GM23338 (cell line): ENCODE measurements at places on chromosomes 13 and 19. TPM values are rescaled to one million over a fixed set of nuclear protein-coding genes. Genes with fewer than 3 reads are reported as not detected.
A peak's percentile ranks its signal among the peaks of the same experiment; 100 is the strongest.

The ZNF132 gene
- 1.1 and 2.2 TPM in 2 replicates for polyA plus RNA-seq

The ZNF865 gene
- 2.2 and 2.4 TPM in 2 replicates for polyA plus RNA-seq

DNA sequence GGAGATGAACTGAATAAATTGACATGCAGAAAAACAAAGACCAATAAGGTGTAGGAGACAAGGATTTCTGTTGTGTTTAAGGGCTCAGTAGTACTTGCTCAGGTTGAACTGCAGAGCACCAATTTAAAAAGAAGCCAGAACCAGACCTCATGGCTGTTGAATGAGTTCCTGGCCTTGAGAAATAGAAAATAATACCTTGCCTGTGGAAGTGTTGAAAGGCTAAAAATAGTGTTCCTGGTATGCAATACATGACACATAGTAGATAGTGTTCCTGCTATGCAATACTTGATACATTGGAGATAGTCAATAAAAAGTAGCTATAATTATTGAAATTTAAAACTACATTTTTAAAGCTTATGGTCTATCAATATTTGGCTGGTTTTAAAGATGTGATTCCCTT lies 595.8 kb downstream of the PCDH9 start:
- H3K4me1 ChIP-seq: no peaks in the 10 kb centered on the region
- no peaks in the 10 kb centered on the region for H3K36me3 ChIP-seq
- DNase-seq: no peak
- H3K27me3 ChIP-seq: no peaks in the 10 kb centered on the region

GRCh38 chr19:56222901-56223300 lies 20.8 kb downstream of the ZSCAN5C start:
- no peaks in the 10 kb centered on the region for H3K4me1 ChIP-seq
- H3K27me3 ChIP-seq: peaks cover 3% of the 10 kb centered on the region
- H3K27ac ChIP-seq: no peak overlapping the region
- no peak overlapping the region for H3K4me3 ChIP-seq

The CTXN1 gene
- 22.3 and 22.5 TPM in 2 replicates for polyA plus RNA-seq

The ZNF547 gene
- polyA plus RNA-seq: 0.71 and 1.1 TPM in 2 replicates

GRCh38 chr13:27125357-27126282 lies 46.0 kb downstream of the USP12 start:
- H3K36me3 ChIP-seq: peaks cover 23% of the 10 kb centered on the region
- no peak for DNase-seq
- H3K4me1 ChIP-seq: peaks cover 58% of the 10 kb centered on the region
- no peak overlapping the region for H3K4me3 ChIP-seq

- H3K27me3 ChIP-seq: peaks cover 57% of the 10 kb centered on the region
- H3K4me1 ChIP-seq: peaks cover 27% of the 10 kb centered on the region; the same call in 1 of the 2 replicates
- no peak for DNase-seq
- H3K36me3 ChIP-seq: no peaks in the 10 kb centered on the region
Observed at GRCh38 chr19:17953869-17954268, 13.0 kb upstream of the KCNN1 start.

DNA sequence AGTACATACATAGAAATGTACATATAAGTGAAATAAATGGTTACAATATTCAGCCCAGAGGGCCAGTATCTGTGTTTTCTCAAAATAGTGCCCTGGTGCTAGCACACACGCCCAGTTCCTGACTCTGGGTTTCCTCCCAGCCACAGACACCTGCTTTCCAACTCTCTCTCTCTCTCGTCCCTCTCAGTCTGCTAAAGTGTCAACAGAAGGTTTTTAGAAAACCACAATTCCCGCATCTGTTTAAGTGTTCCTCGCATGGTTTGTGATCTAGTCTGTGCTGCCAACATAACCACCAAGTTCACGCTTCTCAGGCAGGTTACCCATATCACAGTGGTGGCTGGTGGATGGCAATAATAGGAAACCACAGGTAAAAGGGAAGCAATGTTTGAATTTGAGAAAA lies 17.8 kb upstream of the UPF3A start:
- no peaks in the 10 kb centered on the region for H3K27me3 ChIP-seq
- no peak overlapping the region for H3K4me3 ChIP-seq
- no peak overlapping the region; the same call in 1 of the 2 replicates for H3K27ac ChIP-seq
- peaks cover 81% of the 10 kb centered on the region for H3K36me3 ChIP-seq

GRCh38 chr13:43274881-43275280 lies 251.5 kb downstream of the DNAJC15 start:
- H3K4me1 ChIP-seq: no peaks in the 10 kb centered on the region
- no peaks in the 10 kb centered on the region for H3K36me3 ChIP-seq
- no peaks in the 10 kb centered on the region for H3K27me3 ChIP-seq
- no peak overlapping the region for H3K27ac ChIP-seq
- H3K4me3 ChIP-seq: no peak overlapping the region

GRCh38 chr13:20424559-20424852 lies 101.2 kb downstream of the CRYL1 start:
- H3K4me1 ChIP-seq: peaks cover 8% of the 10 kb centered on the region
- no peak overlapping the region for H3K27ac ChIP-seq
- no peak for DNase-seq
- no peaks in the 10 kb centered on the region for H3K27me3 ChIP-seq
- H3K4me3 ChIP-seq: no peak overlapping the region
- H3K36me3 ChIP-seq: no peaks in the 10 kb centered on the region

The NLRP4 gene
- polyA plus RNA-seq: not detected in 2 replicates

- peak; percentile 51 for DNase-seq
- H3K36me3 ChIP-seq: no peaks in the 10 kb centered on the region
- H3K27ac ChIP-seq: 0 out of 2 replicates have a peak overlapping the region, but pooled peaks have one; percentile 55
Observed at GRCh38 chr13:29594303-29594709, 1.2 kb downstream of the SLC7A1 start.

GRCh38 chr19:34313188-34313587 lies 51.8 kb upstream of the GPI start:
- H3K27ac ChIP-seq: no peak overlapping the region
- no peaks in the 10 kb centered on the region for H3K36me3 ChIP-seq
- DNase-seq: no peak

The KLK4 gene
- 1.8 and 2.2 TPM in 2 replicates for polyA plus RNA-seq

DNA sequence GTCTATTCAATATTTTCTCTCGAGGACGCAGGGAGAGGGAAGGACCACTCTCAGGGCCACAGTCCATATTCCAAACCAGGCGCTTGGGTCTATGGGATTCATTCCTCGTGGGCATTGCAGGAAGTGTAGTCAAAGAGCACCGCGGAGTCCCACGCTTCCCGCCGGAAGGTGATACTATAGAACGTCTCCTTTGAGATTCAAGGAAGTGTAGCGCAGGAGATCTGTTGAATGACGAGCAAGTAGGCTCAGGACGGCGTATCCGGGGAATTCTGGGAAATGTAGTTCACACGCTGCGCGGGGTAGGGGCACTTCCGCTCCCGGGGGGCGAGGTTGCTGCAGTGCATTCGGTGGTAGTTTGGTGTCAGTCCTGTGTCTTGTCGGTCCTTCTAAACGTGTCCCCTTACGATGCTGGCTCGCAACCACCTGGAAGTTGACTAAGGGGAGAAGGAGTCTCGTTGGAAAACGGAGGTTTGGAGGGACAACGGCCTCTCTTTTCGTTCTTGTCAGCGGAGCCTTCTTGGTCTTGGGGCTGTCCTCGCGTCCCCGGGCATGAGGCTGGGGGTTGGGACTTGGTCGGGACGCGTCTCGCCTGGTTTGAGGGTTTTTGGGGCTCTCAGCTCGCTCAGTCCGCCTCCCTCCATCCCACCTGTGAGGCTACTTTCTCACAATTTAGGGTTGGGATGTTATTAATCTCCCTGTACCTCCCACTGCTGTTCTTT lies at the start of gene ZNF284:
ZNF284 (plus strand) TSS at position 336 of the 719 bp plus-strand sequence. CDS start 4,231 bp downstream, outside the sequence.
- H3K4me1 ChIP-seq: peaks cover 7% of the 10 kb centered on the region
- H3K36me3 ChIP-seq: peaks cover 6% of the 10 kb centered on the region; the same call in 1 of the 2 replicates
- peaks cover 9% of the 10 kb centered on the region for H3K27me3 ChIP-seq

The PRSS57 gene
- polyA plus RNA-seq: 0.21 and 0.34 TPM in 2 replicates

DNA sequence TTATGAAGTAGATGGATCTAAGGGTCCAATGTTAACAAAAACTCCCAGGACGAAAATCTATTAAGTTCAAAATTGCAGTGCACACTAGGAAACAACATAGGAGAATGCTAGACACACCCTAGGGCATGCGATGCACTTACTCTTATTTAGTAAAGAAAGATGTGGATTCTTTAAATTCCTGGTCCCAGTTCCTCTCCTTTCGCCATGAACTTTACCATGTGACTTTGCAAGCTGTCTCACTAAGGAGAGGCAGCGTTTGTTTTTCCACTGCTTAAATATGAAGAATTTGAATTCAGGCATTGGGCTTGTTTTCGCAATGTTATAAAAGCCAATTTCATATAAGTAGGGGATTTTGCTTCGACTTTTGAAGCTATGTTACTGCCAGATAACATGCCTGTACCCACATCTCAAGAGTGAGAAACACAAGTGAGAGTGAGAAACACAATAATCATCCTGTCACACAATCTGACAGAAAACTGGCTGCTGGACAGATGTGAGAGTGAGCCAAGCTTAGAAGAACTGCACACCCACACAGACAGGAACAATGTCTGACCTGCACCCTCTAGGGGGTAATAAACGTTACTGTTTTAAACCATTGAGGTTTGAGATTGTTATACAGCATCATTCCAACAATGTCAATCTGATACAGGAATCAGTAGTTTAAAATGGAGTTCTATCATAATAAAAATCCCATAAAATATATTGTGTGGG lies 1308.4 kb downstream of the SLITRK5 start:
- no peak overlapping the region for H3K4me3 ChIP-seq
- no peaks in the 10 kb centered on the region for H3K4me1 ChIP-seq
- no peaks in the 10 kb centered on the region for H3K36me3 ChIP-seq
- no peak overlapping the region for H3K27ac ChIP-seq
- peak; percentile 24 for DNase-seq

DNA sequence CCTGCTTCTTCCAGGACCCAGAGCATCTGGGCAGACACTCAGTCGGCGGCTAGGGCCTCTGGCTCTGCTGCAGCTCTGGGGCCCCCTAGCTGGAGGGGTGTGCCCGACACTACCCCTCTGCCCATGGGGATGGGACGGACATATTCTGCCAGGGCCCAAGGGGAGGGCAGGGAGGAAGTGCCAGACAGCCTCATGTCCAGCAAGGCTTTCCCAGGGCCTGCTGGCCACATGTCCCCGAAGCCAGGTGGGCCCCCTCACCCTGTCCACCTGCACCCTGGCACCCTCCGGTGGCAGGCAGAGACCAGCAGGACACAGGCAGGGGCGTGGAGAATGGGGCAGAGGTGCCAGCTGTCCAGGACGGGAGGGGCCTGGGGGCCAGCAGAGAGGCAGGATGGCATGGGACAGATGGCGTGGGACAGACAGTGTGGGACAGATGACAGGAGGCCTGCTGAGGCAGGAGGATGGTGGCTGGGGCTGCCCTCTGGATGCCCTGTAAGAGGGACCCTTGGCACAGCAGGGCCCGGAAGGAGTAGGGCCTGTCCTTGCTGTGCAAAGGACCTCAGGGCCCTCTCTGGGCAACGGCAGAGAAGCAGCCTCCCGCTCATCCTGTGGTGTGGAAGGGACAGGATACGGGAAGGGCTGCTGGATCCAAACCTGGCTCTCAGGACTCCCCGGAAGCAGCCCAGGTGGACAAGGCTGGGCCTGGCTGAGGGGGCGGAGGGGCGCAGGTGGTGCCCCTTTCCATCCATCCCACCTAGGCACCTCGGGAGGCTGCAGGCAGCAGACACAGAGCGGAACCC lies 29.1 kb downstream of the CEBPG start:
- no peaks in the 10 kb centered on the region; the same call in 1 of the 2 replicates for H3K4me1 ChIP-seq
- no peak for DNase-seq
- no peaks in the 10 kb centered on the region for H3K27me3 ChIP-seq

- H3K27me3 ChIP-seq: no peaks in the 10 kb centered on the region
- no peak overlapping the region for H3K4me3 ChIP-seq
- H3K36me3 ChIP-seq: no peaks in the 10 kb centered on the region
- 0 out of 2 replicates have a peak, but pooled peaks cover 6% of the 10 kb centered on the region for H3K4me1 ChIP-seq
Observed at GRCh38 chr13:70087247-70087646, 20.4 kb upstream of the ATXN8OS start.

DNA sequence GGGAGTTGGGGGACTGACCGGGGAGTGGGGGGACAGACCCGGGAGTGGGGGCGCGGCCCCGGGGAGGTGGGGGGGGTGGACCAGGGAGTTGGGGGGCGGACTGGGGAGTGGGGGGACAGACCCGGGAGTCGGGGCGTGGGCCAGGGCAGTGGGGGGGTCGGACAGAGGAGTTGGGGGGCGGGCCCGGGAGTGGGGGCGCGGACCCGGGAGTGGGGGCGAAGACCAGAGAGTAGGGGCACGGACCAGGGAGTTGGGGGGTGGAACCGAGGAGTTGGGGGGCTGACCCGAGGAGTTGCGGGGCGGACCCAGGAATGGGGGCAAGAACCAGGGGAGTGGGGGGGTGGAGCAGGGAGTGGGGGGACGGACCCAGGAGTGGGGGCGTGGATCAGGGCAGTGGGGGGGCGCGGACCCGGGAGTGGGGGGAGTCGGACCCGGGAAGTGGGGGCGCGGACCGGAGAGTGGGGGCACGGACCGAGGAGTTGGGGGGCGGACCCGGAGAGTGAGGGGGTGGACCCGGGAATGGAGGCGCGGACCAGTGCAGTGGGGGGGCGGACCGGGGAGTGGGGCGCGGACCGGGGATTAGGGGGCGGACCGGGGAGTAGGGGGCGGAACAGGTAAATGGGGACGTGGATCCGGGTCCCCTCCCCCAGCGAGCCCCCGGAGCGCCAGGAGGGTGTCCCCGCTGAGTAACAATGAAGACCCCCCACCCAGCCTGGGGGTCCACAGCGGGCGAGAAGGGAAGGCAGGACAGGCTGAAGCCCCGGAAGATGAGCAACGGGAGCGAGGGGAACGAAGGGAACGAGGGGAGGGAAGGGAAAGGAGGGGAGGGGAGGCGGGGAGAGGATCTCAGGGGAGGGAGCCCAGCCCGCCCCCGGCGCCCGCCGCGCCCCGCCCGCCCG lies 589 bp downstream of the R3HDM4 start:
- H3K4me3 ChIP-seq: peak overlapping the region; percentile 79
- H3K27ac ChIP-seq: no peak overlapping the region
- DNase-seq: no peak
- no peaks in the 10 kb centered on the region for H3K36me3 ChIP-seq
- peaks cover 39% of the 10 kb centered on the region for H3K27me3 ChIP-seq

The ZNF780B gene
- polyA plus RNA-seq: 3.8 and 4.9 TPM in 2 replicates

The DCUN1D2 gene
- 12.3 and 12.5 TPM in 2 replicates for polyA plus RNA-seq

DNA sequence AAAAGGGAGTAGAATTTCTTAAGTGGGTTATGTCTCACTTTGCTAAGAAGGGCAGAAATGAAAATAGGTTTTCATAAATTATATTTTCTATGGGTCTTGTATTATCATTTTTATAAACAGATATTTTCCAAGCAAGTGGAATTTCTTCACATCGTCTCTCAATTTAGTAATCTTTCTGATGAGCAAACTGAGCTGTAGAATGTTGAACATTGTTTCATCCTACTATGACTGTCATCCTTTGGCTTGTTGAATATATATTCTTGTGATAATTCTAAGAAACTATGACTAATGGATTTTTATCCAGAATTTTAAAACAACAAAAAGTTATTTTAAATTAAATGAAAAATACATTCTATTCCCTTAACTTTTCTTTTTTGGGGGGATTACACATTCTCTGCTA lies 313.8 kb downstream of the ENOX1 start:
- H3K36me3 ChIP-seq: no peaks in the 10 kb centered on the region
- DNase-seq: no peak
- no peak overlapping the region for H3K27ac ChIP-seq
- H3K4me3 ChIP-seq: no peak overlapping the region

The RNF17 gene
- polyA plus RNA-seq: 0.16 TPM in 1 of 2 replicates, not detected in the other

The TRPM4 gene
- 25.7 and 30.4 TPM in 2 replicates for polyA plus RNA-seq
